CD4-positive, alpha-beta memory T cell (primary cell): ENCODE measurements at places on chromosomes 6 and 20.

GRCh38 chr6:166540631-166541331 is 45.7 kb downstream of the RAMACL start:
- peak; percentile 70 for DNase-seq

- DNase-seq: peak; percentile 59
These were observed 22.9 kb downstream of the ARHGAP18 start for GRCh38 chr6:129686941-129687627.

DNA sequence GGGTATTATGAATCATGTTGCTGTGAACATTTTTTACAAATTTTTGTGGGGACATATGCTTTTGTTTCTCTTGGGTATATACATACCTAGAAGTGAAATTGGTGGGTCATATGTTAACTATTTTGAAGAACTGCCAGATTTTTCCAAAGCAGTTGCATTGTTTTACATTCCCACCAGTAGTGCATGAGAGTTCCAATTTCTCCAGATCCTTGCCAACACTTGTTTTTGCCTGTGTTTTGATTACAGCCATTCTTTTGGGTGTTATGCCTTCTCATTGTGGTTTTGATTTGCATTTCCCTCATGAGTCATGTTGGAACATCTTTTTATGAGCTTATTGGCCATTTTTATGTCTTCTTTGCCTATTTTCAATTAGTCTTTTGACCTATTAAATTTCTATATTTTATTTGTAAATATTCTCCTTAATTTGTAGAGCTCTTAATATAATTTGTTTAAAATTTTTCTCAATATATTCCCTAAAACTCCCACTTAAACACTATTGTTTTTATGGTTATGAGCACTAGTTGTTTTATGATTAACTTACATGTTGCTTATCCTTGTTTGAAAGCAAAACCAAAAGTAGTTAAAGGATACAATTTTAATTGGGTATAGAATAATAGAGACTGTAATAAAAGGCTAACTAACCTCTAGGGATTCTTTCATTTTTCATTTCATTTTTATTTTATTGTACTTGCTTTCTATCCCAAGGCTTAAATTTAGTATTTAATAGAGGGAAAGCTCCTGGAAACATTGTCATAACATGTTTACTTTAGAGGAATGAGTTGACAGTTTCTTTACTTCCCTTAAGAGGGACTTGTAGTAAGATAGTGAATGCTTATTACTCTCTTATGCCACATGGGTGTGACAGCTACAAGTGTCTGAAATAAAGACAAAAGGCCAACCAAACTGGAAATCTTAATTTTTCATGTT is 5.5 kb downstream of the UBR2 start:
- no peak for DNase-seq

DNA sequence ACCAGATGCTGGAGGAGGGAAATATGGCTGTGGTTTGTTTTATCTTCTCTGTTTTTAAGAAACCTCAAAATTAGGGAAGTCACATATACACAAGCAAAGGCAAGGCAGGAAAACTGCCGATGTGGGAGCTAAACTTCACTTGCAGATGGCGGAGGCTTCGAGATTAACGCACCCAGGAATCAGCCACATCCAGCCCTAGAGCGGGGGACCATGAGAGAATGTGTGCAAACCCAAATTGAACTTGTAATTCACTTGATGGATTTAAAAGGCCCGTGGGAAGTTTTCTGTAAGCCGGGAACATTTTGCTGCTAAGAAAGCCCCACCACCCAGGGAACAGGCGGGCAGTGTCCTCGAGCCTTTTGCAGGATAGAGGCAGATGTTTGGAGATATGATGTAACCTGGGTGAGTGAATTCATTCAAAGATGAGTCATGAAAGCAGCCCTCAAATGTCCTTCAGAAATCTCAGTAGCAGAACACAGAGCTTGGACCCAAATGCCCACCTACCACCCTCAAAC is 39.9 kb downstream of the PREX1 start:
- DNase-seq: no peak

GRCh38 chr20:50339466-50339901 is 148.9 kb downstream of the CEBPB start:
- DNase-seq: no peak

GRCh38 chr6:122114717-122115116 is 284.7 kb upstream of the HSF2 start:
- no peak for DNase-seq

GRCh38 chr6:46175446-46175845 is 4.7 kb upstream of the ENPP5 start:
- peak; percentile 45 for DNase-seq

GRCh38 chr20:47964149-47964548 is 178.9 kb upstream of the SULF2 start:
- no peak for DNase-seq

GRCh38 chr20:59446376-59446775 is 146.0 kb downstream of the EDN3 start:
- DNase-seq: no peak

DNA sequence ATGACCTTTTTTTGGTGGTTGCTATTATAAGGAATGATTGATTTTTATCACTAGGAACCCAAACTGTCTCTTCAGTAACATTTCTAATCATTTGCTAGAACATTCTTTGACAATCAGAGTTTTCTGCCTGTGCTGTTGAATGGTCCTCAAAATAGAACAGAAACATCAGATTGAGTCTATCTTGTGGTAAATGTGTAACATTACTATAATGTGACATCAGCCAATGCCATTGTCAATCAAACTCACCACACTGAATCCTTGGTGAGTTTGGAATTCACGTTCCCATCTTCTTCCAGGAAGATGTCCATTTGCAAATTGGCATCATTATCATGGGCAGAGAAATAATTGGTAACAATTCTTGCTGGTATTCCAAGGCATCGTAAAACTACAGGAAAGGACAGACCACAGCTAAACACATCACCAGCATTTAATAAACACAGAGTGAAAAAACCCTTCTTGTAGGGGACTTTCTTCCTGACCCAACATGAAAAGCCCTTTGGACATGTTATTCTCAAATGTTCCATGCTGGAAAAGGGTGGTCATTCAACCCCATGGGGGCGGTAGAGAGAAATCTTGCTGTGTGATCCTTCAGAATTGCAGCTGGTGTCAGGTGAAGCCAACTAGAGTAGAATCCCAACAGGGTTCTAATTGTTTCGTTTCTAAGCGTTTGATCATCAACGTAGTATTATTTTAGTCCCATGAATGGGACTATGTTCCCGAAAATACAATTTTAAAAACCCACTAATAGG is 98.5 kb downstream of the F13A1 start:
- no peak for DNase-seq

DNA sequence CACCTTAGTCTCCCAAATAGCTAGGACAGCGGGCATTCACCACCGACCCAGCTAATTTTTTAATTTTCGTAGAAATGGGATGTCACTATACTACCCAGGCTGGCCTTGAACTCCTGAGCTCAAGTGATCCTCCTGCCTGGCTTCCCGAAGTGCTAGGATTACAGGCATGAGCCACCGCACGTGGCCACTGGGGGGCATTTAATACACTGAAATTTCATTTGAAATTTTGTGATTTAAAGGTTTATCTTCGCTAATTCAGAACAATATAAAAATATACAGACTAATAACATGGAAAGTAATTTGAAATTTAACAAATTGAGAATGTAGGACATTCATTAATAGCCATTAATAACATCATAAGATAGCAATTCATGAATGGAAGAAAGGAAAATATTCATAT is 20.5 kb upstream of the TBC1D32 start:
- DNase-seq: no peak

DNA sequence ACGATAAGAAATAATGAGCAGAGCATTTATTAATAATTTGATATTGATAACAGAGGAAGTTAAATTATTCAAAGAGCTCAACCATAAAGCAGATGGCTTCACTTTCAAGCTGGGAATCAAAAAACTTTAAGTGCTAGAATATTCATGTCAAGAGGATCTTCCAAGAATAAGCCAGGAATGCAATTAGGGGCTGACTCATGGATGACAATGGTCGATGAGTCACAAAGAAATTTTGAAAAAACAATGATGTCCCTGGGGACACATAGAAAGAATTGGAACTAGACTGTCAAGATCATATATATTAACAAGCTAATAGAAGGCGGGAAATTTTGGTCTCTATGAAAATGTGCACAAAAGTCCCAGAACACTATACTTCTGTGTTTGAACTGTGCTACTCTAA is 304.1 kb downstream of the LAMA2 start:
- DNase-seq: no peak

DNA sequence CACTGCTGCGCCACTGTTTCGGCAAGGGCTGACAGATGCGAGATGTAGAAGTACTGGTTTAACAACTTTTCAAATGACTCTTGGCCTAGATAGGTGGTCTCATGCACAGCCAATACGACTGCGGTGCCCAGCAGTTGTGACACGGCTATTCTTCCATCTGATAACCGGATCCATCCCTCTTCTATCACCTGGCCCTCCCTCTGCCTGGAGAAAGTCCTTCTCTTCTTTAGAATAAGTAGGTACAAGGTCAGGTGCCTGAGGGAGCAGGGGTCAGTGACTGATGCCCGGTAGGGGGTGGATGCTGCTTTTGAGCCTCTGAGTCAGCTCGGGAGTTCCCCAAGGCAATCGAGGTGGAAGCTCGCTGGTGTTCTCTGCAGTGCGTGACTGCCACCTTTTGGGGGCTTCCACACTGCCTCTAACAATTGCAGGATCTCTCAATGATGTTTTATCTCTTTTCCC is 166.8 kb upstream of the GRIK2 start:
- DNase-seq: no peak

DNA sequence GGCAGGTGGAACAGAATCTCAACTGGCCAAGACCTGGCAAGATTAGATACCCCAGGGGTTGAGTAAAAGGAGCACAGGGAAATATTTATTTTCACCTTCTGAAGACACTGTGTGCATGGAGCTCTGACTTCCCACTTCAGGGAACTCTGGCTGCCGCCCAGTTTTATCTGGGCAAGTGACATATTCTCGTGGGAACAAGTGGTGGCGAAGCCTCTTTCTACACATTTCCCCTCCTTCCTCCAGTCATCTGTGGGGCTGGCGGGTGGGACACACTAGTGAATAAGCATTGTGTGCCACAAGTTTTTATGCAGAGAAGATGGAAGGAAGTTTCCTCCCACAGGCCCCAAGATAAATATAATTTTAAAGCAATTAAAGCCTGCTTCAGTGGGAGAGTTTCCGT is 23.6 kb downstream of the NSFL1C start:
- no peak for DNase-seq

- DNase-seq: no peak
These were observed 684 bp downstream of the ZNFX1 start for GRCh38 chr20:49276961-49277785.

DNA sequence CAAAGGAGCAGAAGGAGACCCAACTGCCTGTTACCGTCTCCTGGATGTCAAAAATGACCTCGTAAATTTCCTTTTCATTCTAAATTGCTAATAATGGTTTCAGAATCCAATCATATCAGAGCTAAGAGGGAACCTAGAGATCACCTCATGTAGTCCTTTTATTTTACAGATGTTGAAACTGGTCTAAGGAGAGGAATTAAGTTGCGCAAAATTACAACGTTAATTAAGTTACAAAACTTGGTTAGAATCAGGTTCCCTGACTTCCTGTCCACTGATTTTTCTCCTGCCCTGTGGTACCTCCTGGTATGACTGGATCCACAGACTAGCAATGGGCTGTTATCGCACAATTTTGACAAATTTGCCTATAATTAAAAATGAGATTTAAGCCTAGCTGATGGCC is 9.0 kb upstream of the STK38 start:
- DNase-seq: no peak

DNA sequence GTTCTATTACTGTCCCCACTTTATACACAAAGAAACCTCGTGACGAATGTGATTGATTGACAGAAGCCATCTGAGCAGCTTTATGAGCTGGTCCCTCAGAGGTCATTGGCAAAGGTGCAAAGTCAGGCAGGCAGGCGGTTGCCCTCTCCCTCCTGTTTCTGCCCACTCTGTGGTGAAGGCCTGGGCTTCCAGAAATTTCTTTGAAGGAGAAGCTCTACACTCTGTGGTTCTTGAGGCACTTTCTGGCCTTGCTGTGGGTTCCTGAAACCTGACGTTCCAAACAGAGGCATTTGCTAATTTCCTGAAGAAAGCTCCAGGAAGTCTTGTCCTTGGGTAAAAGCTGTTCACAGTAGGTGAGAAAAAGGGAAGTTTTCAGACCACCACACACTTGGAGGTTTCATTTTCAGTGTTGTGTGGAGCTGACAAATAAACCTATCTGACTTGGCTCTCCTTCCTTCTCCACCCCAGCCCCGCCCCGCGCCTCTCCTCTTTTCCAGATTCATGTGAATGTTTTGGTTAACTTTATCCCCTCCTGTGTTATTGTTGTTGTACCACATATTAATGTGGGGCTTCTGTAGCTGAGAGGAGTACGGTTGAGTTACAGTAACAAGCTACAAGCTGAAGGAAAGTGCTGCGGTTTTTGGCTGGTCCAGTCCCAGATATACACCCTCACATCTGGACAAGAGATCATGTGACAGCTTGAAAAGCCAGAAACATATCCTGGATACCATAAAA is 274.1 kb downstream of the CLIC5 start:
- DNase-seq: no peak

DNA sequence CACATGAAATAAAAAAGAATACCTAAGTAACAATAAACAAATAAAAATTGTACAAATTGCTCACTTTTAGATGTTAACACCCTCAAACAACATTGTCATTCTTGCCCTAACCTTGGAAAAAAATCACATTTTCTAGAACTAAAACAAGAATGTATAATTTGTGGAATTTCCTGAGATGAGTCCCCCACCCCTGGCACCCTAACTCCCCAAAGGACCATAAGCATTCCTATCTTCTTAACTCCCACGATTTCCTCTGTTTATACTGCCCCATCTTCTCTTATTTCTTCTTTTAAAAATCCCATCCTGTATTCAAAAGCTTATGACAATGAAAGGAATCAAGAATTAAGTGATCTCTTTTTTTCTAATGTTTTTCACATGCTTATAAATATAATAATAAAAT is 70.9 kb downstream of the IBTK start:
- no peak for DNase-seq

- DNase-seq: no peak
These were observed 7.2 kb downstream of the ATP9A start for GRCh38 chr20:51760905-51761546.

- DNase-seq: no peak
These were observed 90.8 kb downstream of the DOK5 start for GRCh38 chr20:54566031-54566688.

GRCh38 chr20:21102603-21103311 is 3.4 kb downstream of the LINC00237 start:
- DNase-seq: peak; percentile 59

- DNase-seq: no peak
These were observed 207.1 kb downstream of the MAFB start for GRCh38 chr20:40481743-40482458.

- DNase-seq: no peak
These were observed 39.7 kb downstream of the TAF4 start for GRCh38 chr20:62025832-62026563.

GRCh38 chr20:57895161-57895855 is 185.5 kb upstream of the PMEPA1 start:
- no peak for DNase-seq

- no peak for DNase-seq
These were observed 96.9 kb downstream of the JPH2 start for GRCh38 chr20:44089987-44090674.

DNA sequence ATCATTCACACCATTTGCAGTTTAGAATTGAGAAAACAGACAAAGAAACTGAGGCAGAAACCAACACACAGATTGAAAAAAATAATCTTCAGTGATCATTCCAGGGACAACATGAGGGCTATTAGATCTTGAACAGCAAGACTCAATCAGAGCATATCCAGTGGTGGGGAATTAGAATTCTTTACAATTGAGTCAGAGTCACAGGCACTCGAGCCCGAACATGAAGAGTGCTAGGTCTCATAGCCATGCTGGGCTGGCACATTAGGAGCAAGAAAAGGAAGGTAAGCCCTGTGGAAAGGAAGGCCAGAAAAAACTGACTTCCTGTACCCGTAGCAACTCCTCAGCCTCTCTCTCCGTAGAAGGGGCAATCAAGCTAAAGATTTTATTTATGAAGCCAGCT is 419.9 kb downstream of the HAO1 start:
- no peak for DNase-seq
